NAMALWA (cell line): ENCODE measurements at places on chromosomes 6 and 20.
A peak's percentile ranks its signal among the peaks of the same experiment; 100 is the strongest.

DNA sequence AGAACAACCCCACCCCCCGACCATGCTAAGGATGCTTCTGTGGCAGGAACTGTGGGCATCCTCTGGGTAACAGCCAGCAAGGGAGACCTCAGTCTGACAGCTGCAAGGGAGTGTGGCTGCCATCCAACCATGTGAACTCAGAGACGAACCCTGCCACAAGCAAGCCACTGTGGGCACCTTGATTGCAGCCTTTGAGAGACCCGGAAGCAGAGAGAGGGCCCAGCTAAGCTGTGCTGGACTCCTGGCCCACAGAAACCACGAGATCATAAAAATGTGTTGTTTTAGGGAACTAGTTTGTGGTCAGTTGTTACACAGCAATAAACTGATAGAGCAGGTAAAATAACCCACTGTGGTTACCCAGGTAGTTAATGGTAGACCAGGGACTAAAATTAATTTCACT is 414.6 kb downstream of the CDH26 start:
- no peak for DNase-seq

- no peak for DNase-seq
Measured at GRCh38 chr6:146876271-146877151, 277.7 kb downstream of the ADGB start.

- DNase-seq = no peak
Measured at GRCh38 chr6:11515763-11516162, 21.8 kb upstream of the TMEM170B start.

- no peak for DNase-seq
Measured at GRCh38 chr6:140879946-140880345, 1252.8 kb upstream of the GJE1 start.

DNA sequence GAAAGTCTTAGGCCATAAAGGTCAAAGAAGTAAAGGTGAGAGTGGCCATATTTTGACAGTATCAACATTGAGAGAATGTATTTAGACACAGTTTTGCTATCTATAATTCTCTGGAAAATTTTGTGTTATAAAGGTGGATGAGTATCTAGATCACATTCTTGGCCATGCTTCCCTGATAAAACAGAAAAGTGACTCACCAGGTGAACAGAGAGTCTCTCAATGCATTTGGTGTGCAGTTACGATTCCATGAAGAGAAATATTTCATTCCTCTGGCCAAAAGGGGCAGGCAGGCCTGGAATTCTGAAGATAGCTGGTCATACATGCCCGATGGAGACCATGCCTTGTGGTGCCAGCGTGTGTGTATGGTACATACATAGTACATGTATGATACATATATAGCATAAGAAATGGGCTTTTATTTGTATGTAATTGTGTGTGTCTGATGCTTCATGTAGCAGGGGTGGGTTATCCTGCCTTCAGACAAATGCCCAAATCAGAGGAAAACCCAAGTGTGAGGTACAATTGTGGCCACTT is 164.0 kb downstream of the SOBP start:
- DNase-seq = no peak

GRCh38 chr20:23078351-23079015 is 7.6 kb downstream of the CD93 start:
- no peak for DNase-seq

DNA sequence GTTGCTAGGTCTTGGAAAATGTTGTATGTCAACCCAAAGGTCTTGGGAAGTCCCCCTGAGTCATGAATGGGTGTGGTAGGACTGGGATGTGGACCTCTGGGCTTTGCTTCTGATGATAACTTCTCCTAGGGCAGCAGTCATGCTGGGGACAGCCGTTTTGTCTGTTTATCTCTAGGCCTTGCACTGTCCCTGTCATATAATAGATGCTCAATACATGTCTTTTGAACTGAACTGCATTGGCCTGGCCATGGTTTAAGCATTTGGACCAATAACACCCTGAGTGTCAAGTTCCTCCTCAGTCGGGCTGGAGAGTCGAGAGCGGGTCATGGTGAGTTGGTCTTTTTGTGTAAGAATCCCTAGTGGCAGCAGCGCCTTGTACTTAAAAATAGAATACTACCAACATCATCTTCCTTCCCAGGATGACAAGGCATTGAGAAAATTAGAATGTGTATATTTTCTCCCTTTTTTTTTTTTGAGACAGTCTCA is 43.1 kb downstream of the E2F3 start:
- DNase-seq = no peak

DNA sequence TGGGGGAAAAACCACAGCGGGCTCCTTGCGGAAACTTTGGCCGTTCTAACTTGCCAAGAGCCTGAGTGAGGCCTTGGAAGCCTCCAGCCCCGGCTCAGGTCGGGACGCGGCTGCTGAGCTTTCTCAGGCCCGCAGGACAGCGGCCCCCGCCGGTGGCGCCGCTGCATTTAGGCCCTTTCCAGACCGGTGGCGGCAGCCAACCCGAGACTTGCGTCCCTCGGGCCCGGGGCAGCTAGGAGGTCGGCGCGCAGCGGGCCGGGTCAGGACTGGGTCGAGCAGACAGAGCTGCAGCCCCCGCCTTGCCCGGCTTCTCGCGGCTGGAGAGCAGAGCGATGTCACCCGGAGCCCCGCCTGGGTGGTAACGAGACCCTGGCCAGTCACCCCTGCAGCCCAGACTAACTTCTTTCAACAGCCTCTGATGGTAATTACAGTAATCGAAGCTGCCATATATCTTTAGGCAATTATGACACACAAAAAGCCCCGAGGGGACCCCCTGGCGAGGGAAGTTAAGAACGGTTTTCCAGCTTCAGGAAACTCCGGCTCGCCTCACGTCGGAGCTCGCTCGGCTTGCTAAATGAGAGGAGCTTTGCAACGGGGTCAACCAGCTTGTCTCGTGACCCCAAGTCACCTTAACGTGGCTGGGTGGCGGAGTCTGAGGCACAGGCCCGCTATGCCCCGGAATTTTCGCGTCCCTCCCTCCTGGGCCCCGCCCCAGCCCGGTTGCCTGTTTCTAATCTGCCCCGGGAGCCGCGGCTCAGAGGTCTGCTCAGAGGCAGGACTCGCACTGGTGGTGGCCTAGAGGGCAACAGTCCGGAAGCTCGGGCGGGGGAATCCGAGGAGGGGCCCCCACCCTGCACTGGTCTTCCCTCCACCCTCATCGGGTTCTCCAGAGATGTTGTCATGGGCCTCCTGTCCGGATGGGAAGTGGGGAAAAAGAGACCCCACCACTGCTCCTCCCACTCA is 3.0 kb downstream of the NR2E1 start:
- no peak for DNase-seq

GRCh38 chr6:22117631-22118030 is 179.2 kb downstream of the PRL start:
- no peak for DNase-seq

- DNase-seq = no peak
Measured at GRCh38 chr6:56345376-56345995, 98.1 kb upstream of the COL21A1 start.

DNA sequence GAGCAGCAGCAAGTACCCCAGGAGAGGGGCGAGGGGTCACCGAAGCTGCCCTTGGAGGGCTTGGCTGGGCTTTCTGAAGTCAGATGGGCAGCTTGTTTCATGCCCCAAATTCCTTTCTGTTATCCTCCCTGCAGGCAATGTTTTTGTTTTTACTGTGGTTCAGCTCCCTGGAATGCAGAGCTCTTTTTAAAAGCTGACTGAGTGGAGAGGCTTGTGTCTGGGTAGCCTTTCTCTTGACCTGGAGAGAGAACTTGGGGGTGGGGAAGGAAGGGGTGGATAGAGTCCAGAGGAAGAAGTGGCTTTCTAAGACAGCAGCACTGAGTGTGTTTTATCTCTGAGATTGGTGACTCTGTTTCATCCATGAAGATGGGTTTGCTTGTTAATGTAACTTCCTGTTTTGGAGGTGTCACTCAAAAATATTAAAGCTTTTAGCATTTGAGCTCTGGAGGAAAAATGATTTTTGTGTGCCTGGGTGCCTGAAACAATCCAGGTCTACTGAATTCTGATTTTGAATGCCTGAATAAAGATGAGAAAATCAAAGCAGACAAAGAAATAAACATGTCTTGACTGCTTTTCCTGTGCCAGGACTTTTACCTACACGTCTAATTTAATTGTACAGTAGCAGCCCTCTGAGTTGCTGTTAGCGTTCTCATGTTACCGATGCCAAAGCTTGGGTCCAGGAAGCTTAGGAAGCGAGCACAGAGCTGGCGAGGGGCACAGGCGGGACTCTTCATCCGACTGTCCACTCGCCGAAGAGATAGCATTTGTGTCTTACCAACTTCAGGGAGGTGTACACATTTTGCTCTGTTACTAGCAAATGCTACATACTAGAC is 78.2 kb upstream of the EEF1E1 start:
- DNase-seq = no peak

DNA sequence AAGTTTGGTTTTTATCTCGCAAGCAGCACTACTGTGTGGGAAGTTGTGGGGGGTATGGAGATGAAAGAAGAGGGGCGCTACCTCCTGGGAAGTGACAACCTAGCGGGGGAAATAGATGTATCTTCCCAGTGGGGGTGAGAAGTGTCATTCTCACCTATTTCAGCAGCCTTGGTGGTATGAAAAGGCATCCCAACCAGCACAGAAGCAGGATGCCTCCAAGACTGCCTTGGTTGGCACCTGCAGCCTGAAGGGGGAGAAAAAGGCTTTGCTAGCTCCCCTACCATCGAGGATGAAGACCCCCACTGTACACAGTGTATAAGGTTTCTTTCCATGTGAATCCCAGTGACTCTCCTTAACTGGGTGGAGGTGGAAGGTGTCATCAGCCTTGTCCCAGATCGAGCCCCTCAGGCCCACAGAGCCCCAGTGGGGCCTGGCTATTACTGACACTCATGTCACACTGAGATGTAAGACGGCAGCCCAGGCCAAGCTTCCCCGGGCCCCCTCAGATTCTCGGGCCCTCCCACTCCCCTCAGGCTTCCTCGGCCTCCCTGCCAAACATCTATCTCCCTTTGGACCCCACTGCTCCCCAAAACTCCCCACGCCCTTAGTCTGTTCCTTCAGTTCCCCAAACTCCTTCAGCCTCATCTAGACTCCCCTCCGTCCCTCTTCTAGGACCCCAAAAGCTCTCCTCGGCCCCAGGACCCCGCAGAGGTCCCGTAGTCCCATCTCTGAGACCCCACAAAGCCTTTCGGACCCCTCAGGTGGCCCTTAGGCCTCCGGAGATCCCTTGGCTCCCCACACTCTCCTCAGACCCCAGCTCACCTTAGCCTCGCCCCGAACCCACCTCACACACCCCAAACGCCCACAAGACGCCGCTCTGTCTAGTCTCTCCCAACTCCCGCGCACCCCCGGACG is 688 bp downstream of the COMMD7 start:
- DNase-seq = peak; percentile 42

DNA sequence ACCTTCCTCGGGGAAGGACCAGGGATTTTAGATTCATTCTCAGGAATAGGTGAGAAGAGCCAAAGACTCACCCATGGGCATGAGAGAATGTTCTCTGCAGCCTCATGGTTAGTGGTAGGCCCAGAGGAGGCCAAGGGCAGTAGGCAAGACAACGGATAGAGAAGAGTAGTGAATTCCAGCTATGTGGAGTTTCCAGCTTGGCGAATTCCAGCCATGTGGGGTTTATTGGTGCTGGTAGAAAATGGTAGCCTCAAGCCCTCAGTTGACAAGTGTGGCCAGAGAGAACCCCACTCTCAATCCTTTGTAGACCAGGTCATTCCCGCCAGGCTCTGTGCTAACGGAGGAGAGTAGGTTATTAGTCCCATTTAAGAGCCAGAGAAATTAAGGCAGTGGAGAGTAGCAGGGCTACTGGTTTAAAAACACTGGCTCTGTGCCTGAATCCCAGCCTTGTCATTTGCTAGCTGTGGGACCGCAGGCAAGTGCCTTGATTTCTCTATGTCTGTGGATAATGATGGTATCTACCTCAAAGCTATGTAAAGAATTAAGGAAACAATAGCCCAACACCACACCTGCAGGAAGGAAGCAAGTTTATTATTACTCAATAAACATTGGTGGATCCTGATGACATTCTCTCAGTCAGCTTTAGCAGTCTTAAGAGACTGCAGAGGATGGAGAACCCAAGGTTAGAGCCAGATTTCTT is 2.0 kb upstream of the SLC9A8 start:
- DNase-seq = no peak

GRCh38 chr6:4259391-4259790 is 124.0 kb upstream of the ECI2 start:
- no peak for DNase-seq

DNA sequence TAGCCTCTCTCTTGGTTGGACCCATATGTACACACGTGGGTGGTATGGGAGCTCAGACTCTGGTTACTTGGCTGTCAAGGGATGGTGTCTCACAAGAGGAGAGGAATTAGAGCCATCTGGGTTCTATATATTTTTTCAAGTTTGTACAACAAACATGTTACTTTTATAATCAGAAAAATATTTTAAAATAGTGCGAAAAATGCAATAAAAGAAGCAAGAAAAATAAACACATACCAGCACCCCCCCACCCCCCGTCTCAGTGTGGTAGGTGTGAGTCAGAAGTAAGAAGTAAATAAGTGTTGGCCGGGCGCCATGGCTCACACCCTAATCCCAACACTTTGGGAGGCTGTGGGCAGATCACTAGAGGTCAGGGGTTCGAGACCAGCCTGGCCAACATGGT is 2.1 kb upstream of the TIAM2 start:
- DNase-seq = no peak

- no peak for DNase-seq
Measured at GRCh38 chr6:79057746-79058145, 20.3 kb downstream of the PHIP start.

GRCh38 chr6:4781426-4781825 is 5.2 kb downstream of the CDYL start:
- DNase-seq = peak; percentile 23

DNA sequence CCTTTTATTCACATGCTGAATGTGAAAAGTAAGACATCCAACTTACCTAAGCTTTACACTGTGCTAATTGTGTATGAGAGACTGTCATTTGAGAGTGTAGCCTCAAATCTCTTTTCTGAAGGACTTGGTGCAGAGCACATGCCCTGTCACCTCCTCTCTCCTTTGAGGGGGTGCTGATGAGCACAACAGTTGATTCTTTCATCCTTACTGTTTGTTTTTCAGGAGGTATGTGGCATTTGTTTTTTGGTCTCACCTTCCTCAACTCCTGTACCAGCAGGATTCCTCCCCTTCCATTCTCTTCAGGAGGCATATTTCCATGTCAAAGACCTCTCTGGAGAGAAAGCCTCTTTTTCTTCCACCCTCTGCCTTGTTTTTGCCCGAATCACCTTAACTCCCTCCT is 252.6 kb upstream of the CITED2 start:
- no peak for DNase-seq

DNA sequence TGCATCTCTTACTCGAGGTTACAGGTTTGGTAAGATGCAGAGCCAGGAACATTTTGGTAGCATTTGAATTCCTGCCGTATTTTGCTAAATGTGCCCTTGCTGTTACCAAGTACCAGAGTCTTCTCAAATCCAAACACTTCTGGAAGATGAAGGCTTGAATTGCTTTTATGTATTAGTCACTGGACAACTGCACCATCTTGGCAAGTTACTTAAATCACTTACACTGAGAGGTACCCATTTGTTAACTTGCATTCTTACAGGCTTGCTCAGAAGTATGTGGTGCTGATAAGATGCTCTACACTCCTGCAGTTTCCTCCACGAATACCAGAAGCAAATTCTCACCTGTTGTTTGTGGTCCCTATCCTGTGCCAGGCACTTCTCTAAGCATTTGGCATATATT is 12.7 kb downstream of the IL22RA2 start:
- DNase-seq = no peak
